ENCODE measurements at places on chromosomes 2 and 18.

DNA sequence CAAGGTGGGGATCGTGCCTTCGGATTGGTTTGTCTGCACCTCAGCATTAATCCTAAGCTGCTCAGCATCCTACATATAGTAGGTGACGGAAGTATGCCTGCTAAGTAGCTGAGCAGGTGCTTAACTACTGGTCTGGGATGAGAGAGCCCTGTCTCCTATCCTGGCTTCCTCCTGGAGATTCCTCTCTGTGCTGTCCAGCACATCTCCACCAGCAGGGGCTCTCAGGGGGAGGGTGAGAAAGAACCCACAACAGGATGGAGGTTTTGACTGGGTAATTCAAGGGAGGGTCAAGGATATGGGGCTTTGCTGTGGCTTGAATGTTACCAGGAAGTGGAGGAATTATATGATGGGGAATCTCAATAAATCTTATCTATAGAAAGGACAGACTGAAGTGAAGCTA, 45.4 kb upstream of the KIF5C start:
- DNase-seq: no peak

GRCh38 chr2:43233218-43234212, 7.1 kb upstream of the ZFP36L2 start:
- DNase-seq: no peak

DNA sequence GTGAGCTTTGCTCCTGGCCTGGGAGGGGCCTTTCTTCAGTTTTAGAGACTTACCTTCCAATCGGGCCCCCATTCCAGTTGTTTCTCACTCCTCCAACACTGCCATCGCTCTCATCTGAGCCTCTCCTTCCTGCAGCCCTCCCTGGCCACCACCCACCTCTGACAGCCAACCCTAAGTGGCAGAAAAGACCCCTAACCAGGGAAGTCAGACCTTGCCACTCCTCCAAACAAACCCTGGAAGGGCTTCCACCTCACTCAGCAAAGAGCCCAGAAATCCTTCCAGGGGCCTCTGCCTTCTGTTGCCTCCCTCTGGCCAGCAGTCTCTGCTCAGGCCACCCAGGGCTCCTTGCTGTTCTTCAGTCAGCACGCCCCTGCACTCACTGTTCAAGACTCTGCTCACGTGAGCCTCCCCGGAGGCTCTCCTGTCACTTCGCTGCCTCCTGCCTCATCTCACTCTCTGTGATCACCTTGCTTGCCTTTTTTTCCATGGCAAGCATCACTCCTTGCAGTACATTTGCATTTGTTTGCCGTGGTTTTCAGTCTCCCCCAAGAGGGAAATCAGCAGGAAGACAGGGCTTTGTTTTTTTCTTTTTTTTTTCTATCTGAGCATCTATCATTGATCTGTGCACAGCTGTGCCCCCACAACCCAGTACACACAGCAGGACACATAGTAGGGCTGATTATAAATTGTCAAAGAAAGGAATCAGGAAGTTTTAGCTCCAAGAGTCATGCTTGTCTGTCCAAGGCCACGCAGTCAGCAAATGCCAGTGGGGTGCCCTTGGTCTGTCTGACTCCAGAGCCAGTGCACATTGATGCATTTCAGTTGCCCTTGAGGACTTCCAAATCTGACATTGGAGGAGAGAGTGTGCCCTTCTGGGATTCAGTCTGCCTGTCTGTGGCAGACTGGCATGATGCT, 83.9 kb downstream of the INHBB start:
- DNase-seq: no peak

- no peak for DNase-seq
Observed at GRCh38 chr2:202098291-202098690, 25.2 kb downstream of the KIAA2012 start.

GRCh38 chr2:113202305-113203216, 28.8 kb downstream of the PSD4 start:
- no peak for DNase-seq

GRCh38 chr18:28044036-28044435, 132.9 kb downstream of the CDH2 start:
- DNase-seq: no peak

DNA sequence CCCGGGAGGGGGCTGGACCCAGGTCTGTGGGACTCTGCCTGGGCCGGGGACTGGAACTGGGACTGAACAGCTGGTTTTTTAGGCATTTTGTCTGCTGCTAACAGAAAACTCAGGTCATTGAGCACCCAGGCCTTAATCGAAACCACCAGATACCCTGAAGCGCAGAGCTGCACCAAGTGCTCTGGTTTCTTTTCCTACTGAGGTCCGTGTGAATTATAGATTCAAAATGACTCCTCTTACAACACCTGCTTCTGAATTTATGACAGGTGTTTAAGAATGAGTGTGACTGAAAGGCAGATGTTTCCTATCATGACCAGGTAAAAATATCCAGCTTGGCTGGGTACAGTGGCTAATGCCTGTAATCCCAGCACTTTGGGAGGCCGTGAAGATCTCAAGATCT, 47.8 kb downstream of the TRAPPC12 start:
- no peak for DNase-seq

GRCh38 chr18:41674506-41674905, 280.5 kb upstream of the PIK3C3 start:
- no peak for DNase-seq

GRCh38 chr2:25285265-25286024, 56.3 kb downstream of the DNMT3A start:
- no peak for DNase-seq

GRCh38 chr2:112912403-112912802, 1.4 kb downstream of the IL37 start:
- DNase-seq: no peak

DNA sequence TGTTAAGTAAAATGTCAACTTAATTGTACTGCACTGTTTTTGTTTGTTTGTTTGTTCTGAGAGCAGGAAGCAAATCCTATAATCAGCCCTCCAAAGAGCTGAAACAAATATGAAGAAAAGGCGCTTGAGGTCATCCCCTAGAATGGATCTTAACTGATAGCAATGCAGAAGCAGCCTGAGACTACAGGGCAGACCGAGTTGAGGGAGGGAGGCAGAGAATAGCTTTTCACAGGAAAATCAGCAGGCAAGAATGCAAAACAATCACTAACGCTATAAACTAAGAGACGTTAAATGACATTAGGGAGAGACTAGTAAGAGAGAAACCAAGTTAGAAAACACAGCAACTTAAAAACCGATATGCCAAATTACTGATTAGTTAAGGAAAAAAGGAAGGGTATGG, 37.2 kb downstream of the GALNT1 start:
- DNase-seq: no peak

- DNase-seq: no peak
Observed at GRCh38 chr2:231673348-231673770, 35.0 kb upstream of the PTMA start.

DNA sequence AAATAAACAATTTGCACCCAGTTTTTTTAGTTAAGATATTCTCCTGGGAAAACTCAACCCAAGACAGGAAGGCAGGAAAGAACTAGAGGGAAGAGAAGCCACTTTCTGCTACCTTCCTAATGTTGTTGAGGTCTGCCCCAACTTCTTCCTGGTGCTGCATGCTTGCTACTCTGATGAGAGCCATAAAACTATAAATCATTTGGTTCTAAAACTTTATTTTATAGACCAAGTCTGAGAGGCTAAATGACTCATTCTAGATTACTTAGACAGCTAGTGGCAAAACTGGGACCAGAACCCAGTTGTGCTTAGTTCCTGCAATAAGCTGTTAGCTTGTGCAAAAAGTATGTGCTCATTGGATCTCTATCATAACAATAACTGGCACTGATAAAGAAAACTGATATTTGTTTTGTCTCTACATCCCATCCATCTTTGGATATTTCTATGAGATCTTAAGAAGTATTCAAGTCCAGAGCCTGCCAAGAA, 344.9 kb upstream of the SLC14A2 start:
- no peak for DNase-seq

GRCh38 chr2:182228741-182229140, 198.1 kb downstream of the PDE1A start:
- DNase-seq: no peak

DNA sequence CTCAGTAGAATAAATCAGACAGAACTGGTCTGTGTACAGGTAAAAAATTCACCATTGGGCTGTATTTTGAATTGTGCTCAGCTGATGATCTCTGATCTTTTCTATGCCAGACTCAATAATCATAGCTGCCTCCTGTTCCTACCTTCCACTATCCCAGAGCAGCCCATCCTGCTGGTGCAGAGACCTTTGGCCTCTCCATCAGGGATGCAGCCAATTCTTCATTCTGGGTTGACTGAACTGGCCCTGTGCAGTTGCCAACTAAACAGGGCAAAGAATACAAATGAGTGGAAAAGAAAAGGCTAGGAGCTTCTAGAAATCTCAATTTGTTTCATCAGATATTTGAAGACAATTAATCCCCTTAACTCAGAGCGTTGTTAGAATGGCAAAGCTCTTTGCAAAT, 1781.3 kb upstream of the CELF4 start:
- no peak for DNase-seq

DNA sequence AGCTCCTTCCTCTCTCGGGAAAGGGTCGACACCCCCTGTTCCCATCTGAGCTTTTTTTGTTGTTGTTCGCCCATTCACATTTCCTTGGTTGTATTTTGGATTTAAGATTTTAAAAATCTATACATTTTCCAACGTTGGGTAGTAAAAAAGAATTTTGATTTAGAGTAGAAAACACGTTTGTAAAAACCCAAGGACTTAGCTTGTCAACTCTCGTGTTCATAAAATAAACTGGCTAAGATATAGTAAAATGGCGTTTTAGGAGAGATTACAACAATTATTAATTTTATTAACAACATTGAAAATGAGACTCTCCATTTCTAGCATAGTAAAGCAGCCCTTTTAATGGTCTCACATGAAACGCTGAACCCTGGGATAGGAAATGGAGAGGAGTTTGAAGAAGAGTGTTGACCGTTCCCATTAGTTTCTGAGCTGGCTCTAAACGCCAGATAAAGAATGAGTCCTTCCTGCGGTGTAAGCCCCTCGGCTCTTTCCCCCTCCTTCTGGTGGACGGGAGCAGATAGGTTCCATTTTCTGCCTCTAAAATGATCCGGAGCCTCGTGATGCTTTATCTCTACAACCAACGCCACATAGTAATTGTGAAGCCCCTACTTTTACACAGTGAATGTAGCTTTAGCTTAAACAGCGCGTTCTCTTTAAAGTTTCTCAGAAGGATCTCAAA, 24.0 kb upstream of the ZNF516 start:
- no peak for DNase-seq

DNA sequence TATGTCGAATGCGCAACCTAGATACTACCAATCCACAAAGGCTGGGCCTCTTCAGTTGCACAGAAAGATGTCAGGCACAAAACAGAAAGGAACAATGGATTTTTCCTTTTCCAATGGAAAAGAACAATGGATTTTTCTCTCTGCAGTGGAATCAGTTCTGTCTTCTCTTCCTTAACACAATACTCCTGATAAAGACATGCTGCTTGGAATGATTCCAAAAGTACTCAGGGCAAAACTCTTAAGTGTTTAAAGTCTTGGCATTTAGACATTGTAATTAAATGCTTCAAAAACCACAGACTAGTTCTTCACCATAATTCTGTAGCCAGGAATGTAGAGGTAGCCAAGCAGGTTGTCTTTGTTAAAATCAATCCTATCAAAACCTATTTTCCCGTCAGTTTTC, 46.7 kb upstream of the FLACC1 start:
- no peak for DNase-seq

DNA sequence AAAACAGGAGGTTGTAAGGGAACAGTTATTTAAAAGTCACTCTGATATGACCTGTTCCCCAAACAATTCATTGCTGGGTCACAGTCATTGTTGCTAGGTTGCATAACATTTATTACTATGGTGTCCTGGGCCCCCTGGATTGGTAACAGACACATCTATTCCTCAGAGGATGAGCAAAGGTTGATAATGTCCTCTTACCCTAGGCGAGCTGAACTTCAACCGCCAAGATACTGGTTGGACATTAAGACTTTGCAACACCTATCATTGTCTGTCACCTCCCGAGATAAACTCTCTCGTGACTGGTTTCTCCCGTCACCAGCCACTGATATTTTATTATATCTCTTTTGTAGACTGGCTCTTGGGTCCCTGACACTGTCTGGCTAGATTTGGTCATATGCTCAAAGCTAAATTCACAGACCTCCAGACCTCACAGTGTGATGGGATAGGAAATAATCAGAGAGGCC, 361.3 kb downstream of the ZNF521 start:
- no peak for DNase-seq

DNA sequence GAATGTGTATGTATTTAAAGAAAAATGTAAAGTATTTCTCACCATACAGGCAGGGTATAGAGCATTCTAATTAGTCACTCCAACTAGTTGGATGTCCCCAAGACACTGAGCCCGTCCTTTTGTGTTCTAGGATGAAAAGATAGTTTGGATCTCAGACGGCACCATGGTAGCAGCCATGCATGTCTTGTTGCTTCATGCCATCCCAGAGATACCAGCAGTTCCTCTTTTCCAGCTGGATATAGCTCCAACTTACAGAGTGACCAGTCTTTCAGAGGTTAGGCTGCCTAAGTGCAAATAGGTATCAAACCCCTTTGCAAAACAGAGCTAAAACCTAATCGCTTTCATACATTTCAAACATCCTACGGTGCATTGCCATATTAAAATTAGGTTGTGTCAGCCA, 275.3 kb downstream of the MTX2 start:
- DNase-seq: no peak

GRCh38 chr18:74582642-74583041, 15.0 kb upstream of the ZNF407 start:
- DNase-seq: no peak

- DNase-seq: no peak
Observed at GRCh38 chr2:160790738-160791137, 297.1 kb upstream of the RBMS1 start.

GRCh38 chr2:177353187-177353478, 39.4 kb upstream of the AGPS start:
- DNase-seq: no peak

GRCh38 chr18:21803495-21803894, 62.9 kb downstream of the MIB1 start:
- no peak for DNase-seq

GRCh38 chr2:127517465-127517864, 8.8 kb downstream of the IWS1 start:
- DNase-seq: no peak

DNA sequence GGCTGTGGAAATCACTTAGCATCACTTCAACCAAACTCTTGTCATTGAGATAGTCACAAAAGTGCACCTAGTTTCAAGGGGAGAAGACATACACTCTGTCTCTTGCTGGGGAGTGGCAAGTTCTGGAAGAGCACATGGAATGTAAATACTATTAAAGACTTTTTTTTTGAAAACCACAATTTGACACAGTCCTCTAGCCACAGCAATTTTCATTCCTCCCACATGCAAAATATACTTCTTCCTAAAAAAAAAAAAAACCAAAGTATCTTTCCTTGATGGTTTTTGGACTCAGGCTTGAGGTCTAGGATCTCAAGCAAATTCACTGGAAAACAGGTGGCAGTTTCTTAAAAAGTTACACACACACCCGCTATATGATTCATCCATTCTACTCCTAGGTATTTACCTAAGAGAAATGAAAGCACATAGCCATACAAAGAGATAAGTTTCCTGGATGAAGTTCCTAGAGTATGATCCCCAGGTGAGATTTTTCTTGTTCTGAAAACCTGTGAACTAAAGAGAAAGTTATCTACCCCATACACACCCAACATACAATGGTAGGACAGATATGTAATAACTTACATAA, 295.8 kb downstream of the SP3 start:
- DNase-seq: no peak

GRCh38 chr18:38481576-38481975, 916.0 kb upstream of the CELF4 start:
- no peak for DNase-seq

Measured in naive thymus-derived CD8-positive, alpha-beta T cell (primary cell).